ENCODE measurements at places on chromosomes 16 and 17.

GRCh38 chr16:61128545-61129323, 907.5 kb downstream of the CDH8 start:
- no peak for DNase-seq

- DNase-seq: no peak
Observed at GRCh38 chr17:74274060-74274708, at the start of gene DNAI2. TSS of gene DNAI2 (plus strand) at chr17:74274234. CDS start at chr17:74281818, 7,584 bp downstream.

DNA sequence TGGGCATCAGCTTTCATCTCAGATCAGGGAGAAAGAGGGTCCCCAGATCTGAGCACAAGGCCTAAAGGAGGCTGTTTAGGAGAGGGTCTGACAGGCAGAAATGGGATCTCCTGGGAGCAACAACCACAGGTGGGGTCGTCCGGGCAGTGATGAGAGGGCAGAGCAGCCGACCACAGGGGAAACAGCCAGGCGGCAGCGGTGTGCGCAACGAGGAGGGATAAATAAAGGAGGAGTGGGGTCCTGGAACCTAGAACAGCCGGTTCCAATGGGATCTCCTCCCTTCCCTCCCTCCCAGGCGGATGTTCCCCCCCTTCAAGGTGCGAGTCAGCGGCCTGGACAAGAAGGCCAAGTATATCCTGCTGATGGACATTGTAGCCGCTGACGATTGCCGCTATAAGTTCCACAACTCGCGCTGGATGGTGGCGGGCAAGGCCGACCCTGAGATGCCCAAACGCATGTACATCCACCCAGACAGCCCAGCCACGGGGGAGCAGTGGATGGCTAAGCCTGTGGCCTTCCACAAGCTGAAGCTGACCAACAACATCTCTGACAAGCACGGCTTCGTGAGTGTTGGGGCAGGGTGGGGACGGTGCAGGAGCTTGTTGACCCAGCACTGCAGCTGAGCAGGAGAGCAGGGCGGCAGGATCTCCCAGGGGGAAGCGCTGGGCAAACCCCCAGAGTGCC, 1.9 kb downstream of the TBX2 start:
- no peak for DNase-seq

- DNase-seq: no peak
Observed at GRCh38 chr16:23303685-23304084, 1.6 kb downstream of the SCNN1B start.
